ENCODE measurements at places on chromosomes 7 and 10.

DNA sequence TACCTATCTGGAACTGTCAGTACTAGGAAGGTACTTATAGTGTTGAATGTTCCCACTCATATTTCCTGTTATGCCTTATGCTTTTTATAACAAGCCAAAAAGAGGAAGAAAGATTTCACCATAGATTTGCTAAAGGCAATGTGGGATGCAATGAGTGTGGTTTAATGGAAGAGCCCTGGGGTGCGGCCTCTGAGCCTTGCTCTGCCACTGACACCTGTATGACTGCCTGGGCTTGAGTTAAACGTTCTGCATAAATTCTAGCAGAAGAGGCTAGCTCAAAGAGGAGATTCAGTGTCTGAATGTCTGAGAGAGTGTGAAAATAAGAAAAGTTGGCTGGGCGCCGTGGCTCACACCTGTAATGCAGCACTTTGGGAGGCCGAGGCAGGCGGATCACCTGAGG lies 143.8 kb downstream of the TPST1 start:
- DNase-seq = peak; percentile 70

- DNase-seq = no peak
These were observed 3.6 kb downstream of the CCNY start for GRCh38 chr10:35339942-35340341.

GRCh38 chr10:89466599-89467035 lies 52.2 kb downstream of the IFIT5 start:
- DNase-seq = no peak

GRCh38 chr7:50310956-50311355 lies 6.4 kb downstream of the IKZF1 start:
- DNase-seq = no peak

GRCh38 chr7:83077328-83077727 lies 85.4 kb downstream of the PCLO start:
- no peak for DNase-seq

DNA sequence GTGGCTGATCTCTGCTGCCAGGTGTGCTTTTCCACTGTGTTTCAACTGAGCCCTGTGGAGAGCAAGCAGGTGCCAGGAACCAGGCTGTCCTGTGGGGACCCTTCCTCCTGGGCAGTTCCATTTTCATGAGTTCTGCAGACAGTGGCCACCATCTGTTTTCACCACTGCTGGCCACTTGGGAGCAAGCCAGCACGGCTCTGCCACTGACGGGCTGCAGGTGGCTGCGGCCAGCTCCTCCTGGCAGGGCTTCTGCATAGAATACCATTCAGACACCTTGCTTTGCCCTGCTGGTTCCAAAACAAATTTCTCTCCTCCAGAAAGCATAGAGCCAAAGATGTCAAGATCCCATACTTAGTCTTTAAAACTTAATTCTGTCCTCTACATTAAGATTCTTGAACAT lies 48.3 kb downstream of the LANCL2 start:
- DNase-seq = no peak

DNA sequence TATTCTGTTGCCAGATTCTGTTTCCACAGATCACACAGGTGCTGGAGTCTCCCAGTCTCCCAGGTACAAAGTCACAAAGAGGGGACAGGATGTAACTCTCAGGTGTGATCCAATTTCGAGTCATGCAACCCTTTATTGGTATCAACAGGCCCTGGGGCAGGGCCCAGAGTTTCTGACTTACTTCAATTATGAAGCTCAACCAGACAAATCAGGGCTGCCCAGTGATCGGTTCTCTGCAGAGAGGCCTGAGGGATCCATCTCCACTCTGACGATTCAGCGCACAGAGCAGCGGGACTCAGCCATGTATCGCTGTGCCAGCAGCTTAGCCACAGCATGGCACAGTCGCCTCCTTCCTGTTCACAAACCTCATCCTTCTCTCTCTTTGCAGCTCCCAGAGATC lies 237.5 kb upstream of the PRSS1 start:
- DNase-seq = no peak

- DNase-seq = no peak
These were observed 195.9 kb downstream of the DIP2C start for GRCh38 chr10:493391-494148.

DNA sequence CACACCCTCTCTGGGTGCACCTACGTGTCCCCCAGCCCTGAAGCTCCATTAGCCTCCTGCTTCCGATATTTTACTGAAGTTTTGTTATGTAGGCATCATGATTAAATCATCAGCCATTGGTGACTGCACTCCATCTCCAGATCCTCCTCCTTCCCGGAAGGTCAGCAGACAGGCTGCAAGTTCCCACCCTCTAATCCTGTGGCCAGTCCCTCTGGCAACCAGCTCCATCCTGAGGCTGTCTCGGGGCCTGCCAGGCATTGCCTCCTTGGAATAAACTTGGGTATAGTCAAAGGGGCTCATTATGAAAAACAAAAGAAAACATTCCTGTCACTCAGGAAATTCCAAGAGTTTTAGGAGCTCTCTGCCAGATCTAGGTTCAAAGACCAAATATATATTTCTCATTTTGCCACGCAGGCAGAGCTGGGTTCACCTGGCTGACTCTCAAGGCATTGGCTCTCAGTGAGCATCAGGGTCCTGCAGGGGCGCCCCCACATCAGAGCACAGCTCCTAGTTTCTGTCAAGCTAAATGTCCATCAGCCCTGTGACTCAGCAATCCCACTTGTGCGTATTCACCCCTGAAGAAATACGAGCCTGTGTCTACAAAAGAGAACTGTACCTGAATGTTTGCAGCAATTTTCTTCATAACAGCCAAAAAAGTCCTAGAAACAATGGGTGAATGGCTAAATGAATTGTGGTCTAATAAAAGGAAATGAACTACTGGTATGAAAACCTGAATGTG lies 27.4 kb upstream of the TMEM72 start:
- no peak for DNase-seq

DNA sequence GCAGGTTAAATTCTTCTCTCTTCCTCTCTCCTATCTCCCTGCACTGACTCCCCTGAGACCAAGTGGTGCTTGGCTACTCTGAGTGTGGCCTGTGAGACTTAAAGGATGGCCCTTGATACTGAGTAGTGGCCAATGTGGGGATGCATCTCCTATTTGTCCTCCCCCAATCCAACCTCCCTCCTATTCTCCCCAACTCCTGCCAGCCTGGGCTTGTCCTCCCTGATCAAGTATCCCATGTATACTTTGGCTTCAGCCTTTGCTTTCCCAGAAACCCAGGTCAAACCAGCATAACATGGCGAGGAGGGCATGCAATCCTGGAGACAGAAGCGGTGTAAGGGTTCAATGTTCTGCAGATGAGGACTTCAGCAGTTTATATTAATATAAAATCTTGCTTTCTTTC lies 77.9 kb upstream of the GRB10 start:
- no peak for DNase-seq

- no peak for DNase-seq
These were observed 198.4 kb upstream of the KIAA1217 start for GRCh38 chr10:24010436-24010970.

DNA sequence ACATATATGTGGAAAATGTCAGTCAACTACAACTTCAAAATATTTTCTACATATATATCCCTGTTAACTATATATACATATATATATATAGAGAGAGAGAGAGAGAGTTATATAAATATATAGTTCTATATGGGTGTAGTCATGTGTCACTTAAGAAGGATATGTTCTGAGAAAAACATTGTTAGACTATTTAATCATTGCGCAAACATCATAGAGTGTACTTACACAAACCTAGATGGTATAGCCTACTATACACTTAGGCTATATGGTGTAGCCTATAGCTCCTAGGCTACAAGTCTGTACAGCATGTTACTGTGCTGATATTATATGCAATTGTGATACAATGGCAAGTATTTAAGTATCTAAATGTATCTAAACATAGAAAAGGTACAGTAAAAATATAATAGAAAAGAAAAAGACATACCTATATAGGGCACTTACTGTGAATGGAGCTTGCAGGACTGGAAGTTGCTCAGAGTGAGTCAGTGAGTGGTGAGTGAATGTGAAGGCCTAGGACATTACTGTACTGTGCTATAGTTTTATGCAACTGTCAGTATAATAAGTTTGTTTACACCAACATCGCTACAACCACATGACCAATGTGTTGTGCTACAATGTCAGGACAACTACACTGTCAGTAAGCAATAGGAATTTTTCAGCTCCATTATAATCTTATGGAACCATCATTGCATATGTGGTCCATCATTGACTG lies 18.0 kb upstream of the FGL2 start:
- no peak for DNase-seq

- DNase-seq = no peak
These were observed 45.8 kb downstream of the NRF1 start for GRCh38 chr7:129657363-129657762.

DNA sequence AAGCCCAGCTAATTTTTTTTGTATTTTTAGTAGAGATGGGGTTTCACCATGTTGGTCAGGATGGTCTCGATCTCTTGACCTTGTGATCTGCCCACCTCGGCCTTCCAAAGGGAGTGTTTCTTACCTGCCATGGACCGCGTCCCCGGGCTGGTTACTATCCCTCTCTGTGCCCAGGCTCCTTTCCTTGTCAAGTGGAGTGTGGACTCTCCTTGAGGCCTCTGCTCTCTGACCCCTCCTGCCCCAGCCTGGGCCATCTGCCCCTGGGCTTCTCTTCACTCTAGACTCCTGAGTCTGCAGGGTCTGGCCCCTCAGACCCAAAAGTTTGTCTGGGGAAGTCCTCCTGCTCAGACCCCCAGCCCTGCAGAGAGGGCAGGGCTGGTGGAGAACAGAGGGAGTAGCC lies 20.7 kb downstream of the NEURL1 start:
- no peak for DNase-seq

DNA sequence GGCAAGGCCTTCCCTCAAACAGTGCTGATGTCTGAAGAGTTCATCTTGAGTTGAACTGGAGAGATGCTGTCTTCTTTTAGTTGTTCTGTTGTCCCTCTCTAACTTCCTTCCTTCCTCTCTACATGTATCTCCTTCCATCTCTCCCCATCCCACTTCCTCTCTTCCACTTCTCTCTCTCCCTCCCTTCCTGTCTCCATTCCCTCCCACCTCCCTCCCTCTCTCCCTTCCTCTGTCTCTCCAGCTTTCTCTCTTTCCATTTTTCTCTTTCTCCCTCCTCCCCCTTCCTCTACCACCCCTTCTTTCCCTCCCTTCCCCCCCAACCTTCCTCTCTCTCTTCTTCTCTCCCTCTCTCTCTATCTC lies 40.7 kb upstream of the TNS3 start:
- DNase-seq = no peak

DNA sequence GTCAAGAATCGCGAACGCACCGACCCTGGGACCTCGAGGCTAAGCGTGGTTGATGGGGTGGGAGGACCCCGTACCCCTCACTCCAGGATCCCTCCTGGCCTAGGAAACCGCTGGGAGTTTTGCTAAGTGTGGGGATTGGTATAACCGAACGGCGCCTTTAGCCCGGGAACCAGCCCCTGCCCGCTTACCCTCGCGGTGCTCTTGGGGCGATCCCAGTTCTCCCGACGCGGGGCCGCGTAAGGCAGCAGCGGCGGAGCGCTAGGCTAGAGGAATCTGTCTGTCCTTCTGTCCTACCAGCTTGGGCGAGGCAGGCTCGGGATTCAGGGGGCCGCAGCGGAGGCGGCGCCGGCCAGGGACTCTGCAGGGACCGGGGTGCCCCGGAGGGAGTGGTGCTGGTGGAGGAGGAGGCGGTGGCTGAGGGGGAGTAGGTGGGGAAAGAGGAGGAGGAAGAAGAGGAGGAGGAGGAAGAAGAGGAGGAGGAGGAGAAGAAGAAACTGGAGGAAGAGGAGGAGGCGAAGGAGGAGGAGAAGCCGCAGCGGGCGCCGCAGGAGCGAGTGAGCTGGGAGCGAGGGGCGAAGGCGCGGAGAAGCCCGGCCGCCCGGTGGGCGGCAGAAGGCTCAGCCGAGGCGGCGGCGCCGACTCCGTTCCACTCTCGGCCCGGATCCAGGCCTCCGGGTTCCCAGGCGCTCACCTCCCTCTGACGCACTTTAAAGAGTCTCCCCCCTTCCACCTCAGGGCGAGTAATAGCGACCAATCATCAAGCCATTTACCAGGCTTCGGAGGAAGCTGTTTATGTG lies 439 bp upstream of the EMX2 start:
- no peak for DNase-seq

Measured in SIG-M5 (cell line).